ENCODE measurements at places on chromosomes 13 and 19. TPM values are rescaled to one million over a fixed set of nuclear protein-coding genes. Genes with fewer than 3 reads are reported as not detected.

ZNF844 gene
- 2.5 TPM for total RNA-seq

CLEC17A gene
- not detected for total RNA-seq

ERFL gene
- under 0.01 TPM for total RNA-seq

SLITRK5 gene
- not detected for total RNA-seq

KLK7 gene
- total RNA-seq = not detected

PTH2 gene
- not detected for total RNA-seq

GJB6 gene
- total RNA-seq = not detected

FBN3 gene
- total RNA-seq = not detected

MYO9B gene
- 71.3 TPM for total RNA-seq

SLC10A2 gene
- total RNA-seq = not detected
